ENCODE measurements at places on chromosomes 3 and 15.

- peak; percentile 18 for DNase-seq
Measured at GRCh38 chr3:161175506-161175905, 45.6 kb upstream of the NMD3 start.

DNA sequence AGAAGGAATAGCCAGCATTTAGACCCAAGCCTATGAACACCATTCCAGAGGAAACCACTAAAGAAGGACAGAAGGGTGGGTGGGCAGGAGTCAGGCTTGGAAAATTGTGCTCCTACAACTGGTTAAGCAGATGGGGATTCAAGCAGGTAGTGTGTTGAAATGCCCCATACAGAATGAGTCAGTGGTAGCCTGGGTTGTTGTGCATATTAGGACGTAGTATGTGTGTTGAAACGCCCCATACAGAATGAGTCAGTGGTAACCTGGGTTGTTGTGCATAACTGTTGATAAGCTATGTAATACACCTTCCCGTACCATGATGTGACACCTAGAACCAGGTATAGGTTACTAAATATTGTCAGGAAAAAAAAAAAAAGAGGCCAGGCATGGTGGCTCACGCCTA is 34.0 kb downstream of the MINDY4B start:
- no peak for DNase-seq

DNA sequence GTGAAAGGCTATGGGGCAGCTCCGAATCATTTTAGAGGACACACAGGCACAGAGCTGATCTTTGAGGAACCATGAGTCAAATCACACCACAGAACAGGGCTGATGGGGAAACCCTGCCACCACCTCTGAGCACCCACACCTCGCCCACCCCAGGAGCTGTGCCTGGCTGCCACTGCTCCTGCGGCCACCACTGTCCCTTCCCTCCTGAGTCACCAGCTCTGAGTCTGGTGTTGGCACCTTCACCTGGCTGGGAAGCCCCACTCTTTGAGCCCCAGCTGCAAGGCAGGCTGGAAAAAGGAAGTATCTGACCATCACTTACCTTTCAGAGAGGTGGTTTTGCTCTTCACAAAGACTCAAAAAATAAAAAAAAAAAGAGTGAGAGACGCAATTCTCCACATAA is 63.6 kb upstream of the MEF2A start:
- no peak for DNase-seq

GRCh38 chr3:150330174-150330573 is 77.9 kb upstream of the TSC22D2 start:
- DNase-seq, result no peak

GRCh38 chr15:81478354-81478753 is 104.3 kb upstream of the TMC3 start:
- no peak for DNase-seq

GRCh38 chr15:65812916-65813315 is 20.8 kb upstream of the DENND4A start:
- DNase-seq, result no peak

DNA sequence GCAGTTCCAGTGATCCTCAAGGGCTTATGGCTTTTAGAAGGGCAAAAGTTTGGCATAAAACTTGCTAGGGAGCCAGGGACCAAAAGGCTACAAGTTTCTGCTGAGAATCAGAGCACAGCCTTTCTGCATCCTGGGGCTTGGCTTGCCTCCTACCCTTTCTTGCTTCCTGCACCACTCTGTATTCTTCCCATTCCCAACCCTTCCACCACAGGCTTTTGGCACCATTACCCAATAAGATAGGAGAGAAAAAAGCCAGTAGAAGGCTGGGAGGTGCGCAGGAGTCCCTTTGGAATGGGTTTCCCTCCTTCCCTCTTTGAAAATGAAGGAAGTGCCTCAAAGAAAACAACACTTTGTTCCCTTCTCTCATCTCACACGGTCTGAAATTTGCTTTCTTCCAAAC is 268.6 kb downstream of the PDCD6IP start:
- DNase-seq, result no peak

- no peak for DNase-seq
Measured at GRCh38 chr3:34198309-34198708, 399.9 kb downstream of the PDCD6IP start.

DNA sequence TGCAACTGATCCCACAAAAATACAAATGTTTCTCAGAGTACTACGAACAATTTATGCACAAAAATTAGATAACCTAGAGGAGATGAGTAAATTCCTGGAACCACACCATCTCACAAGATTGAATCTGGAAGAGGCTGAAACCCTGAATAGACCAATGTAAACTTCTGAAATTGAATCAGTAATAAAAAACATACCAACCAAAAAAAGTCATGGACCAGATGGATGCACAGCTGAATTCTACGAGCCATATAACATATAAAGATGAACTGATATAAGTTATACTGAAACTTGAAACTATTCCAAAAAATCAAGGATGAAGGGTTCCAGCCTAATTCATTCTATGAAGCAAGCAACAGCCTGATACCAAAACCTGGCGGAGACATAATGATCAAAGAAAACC is 336.3 kb downstream of the PYDC2 start:
- DNase-seq, result no peak

GRCh38 chr3:52246264-52246620 is 683 bp downstream of the PPM1M start:
- no peak for DNase-seq

DNA sequence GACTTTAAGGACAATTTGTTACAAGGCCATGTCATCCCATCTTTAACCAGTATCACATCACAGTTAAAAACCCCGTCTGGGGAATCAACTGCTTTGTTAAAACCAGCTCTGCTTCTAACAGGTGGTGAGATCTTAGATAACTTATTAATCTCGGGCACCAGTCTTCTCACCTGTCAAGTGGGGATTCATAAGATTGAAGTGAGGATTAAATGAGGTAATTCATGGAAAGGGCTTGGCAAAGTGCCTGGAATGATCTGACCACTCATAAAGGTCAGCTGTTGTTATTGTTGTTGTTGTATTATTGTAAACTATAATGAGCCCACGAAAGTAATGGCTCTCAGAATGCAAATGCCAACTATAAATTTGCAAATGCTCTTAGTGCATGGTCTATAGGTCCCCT is 30.1 kb upstream of the SLC24A5 start:
- DNase-seq, result no peak

GRCh38 chr3:32821686-32822296 is 4.0 kb downstream of the TRIM71 start:
- no peak for DNase-seq

- DNase-seq, result no peak
Measured at GRCh38 chr3:126730376-126730775, 26.3 kb downstream of the CHCHD6 start.

- no peak for DNase-seq
Measured at GRCh38 chr15:86432861-86433260, 353.2 kb downstream of the AGBL1 start.

GRCh38 chr3:192816351-192816750 is 89.0 kb upstream of the FGF12 start:
- DNase-seq, result peak; percentile 65

DNA sequence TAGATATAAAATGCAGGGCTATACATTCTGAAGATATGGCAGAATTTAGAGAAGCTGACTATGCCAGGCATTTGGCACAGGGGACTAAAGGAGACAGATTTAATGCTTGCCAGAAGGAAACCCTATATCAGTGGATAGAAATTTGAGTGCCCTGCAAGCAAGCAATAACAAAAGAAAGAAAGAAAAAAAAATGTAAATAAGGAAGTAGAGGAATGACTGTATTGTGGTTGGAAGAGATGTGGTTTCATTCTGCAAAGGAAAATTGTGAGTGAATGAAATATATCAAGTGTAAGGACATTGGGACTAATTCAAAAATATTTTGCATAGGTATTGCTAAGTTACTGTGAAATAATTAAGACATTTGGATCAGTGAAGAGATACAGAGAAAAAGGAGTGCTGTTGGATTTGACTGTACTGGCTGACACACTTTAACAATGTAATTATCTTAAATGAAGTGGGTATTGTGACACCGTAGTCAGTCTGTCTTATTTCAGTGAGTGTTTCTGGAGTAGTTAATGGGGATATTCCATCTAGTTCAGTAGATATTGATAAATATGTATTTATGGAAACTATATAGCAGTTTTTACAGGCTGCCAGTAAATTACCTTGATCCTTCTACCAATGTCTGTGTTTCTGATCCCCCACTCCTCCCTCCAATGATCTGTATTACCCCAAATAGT is 418.2 kb downstream of the CNTN4 start:
- no peak for DNase-seq

DNA sequence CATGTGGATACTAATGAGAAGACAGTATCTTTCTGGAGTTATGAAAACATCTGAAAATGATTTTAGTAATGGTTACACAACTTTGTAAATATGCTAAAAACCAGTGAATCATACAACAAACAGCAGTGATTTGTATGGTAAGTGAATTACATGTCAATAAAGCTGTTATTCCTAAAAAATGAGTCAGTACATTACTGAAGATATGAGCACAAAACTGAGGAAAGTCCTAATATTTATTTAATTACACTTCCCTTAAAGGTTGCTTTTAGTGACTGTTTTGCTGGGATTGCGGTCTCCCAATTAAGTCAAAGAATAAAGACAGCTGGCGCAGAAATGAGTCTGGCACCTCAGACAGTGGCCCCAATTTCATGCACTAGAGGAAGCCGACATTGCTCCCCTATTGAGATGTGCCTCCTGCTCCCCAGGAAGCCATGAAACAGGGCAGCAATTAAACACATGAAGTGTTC is 50.9 kb upstream of the FSIP1 start:
- DNase-seq, result peak; percentile 92

DNA sequence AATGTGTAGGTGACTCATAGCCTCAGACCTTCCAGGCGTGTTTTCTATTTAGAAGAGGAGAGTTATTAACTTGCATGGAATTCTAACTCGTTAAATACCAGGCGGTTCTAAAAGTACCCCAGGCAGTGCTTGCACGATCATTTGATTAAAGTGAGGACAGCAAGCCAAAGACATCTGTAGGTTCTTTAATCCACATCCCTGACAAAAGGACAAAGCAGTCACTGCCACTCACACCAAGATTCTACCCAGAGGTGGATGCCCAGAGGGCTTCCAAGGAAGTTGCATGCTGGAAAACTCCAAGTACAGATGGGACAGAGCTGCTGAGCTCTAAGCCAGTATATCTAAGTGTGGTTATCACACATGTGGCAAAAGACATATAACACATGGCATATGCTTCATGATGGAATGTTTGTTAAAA is 372.1 kb downstream of the ROBO2 start:
- no peak for DNase-seq

- no peak for DNase-seq
Measured at GRCh38 chr15:64813075-64813474, 12.4 kb downstream of the PIF1 start.
